ENCODE measurements at places on chromosomes 5 and 9.

- no peak for DNase-seq
Observed at GRCh38 chr9:16811987-16812685, 58.3 kb downstream of the BNC2 start.

- peak; percentile 82 for DNase-seq
Observed at GRCh38 chr5:157390551-157391297, 69.3 kb upstream of the NIPAL4 start.

DNA sequence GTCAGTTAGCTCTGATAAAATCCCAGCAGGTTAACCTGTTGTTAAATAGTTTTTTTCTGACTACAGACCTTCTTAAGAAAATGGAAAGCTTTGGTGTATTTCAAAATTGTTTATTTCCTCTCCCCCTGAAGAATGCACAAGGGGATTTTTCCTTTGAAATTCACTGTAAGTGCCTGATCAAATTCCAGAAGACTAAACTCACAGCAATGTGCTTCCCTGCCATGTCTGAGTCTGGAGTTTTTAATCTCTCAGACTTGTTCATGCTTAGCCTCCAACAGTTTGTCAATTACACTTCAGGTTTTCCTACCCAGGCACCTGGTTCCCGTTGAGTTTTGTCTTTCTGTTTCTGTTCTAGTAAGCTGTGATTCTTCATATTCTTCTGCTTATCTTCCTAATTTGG, 961.6 kb upstream of the CDH18 start:
- DNase-seq, result no peak

DNA sequence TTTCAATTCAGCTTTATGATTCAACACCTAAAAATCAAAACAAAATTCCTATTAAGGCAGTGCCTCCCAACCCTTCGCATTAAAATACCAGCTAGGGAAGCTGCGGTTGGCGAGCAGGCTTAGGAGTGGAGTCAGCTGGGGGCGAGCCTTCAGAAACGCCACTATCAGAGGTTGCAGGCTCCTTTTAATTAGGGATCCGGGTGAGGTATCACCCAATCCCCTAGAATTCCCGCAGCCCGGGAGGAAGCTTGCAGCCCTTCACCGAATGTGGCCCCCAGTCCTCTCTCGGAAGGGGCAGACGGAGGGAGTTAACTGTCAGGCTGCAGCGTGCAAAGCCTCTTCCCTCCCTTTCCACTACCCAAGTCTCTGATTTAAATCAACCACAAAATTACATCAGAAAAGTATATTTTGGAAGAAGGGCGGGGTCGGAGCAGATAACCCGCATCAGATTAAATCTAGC, 1.7 kb downstream of the STC2 start:
- peak; percentile 72 for DNase-seq

DNA sequence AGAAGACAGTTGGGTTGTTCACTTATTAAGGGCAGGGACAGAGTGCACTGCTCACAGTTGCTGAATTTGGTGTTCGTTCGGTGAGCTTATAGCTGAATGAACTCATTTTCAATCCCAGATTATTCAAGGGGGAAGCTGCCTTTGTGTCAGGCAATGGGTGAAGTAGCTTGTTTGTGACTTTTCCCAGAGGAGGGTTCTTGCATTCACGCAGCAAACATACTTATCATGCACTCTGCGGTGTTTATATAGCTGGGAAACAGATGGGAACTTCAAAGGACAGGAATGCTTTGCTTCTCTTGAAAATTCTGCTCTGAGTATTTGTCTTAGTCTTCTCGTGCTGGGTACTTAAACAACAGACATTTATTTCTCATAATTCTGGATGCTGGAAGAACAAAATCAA, 64.7 kb upstream of the ABCA1 start:
- no peak for DNase-seq

DNA sequence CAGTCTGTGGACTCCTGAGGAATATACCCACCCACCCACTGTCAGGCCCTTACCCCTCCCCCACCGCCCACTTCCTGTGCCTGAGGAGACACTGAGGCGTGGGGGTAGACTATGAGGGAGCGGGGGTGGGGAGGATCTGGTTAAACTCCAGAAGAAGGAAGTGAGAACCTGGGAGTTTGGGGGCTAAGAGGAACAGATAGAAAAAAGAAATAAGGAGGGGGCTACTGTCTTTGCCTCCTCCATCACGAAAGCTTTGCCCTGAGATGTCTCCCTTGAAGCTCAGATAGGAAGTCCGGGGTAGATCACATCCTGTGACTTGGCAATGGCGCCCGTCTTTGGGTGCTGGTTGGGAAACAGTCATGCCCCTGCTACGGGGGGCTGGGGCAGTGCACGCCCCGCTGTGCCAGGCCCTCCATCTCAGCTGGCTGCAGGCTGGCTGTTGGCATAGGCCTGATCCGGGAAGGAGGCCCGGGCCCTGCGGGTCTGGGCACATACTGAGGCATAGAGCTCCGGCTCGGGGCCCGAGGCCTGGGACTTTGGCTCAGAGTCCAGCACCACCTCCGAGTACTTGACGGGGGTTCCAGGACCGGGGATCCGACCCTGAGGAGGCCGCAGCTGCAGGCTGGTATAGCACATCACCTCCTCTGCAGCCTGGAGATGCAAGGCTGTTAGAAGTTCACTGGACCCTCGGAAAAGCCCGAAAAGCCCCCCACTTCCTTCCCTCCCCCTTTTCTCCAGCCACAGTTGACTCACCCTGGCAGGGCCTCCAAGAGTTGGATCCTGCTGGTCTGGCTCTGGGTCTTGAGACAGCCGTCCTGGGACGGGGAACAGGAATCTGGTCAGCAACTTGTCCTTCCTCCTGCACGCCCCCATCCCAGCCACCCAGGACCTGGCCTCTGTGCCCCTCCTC, 1.0 kb downstream of the SIT1 start:
- no peak for DNase-seq

DNA sequence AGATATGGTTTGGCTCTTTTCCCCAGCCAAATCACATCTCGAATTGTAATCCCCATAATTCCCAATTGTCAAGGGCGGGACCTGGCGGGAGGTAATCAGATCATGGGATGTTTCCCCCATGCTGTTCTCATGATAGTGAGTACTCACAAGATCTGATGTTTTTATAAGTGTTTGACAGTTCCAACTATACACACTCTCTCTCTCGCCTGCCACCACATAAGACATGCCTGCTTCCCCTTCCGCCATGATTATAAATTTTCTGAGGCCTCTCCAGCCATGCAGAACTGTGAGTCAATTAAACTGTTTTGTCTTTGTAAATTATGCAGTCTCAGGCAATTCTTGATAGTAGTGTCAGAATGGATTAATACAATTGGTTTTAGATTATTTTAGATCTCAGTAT, 475.7 kb upstream of the CYLC2 start:
- no peak for DNase-seq

DNA sequence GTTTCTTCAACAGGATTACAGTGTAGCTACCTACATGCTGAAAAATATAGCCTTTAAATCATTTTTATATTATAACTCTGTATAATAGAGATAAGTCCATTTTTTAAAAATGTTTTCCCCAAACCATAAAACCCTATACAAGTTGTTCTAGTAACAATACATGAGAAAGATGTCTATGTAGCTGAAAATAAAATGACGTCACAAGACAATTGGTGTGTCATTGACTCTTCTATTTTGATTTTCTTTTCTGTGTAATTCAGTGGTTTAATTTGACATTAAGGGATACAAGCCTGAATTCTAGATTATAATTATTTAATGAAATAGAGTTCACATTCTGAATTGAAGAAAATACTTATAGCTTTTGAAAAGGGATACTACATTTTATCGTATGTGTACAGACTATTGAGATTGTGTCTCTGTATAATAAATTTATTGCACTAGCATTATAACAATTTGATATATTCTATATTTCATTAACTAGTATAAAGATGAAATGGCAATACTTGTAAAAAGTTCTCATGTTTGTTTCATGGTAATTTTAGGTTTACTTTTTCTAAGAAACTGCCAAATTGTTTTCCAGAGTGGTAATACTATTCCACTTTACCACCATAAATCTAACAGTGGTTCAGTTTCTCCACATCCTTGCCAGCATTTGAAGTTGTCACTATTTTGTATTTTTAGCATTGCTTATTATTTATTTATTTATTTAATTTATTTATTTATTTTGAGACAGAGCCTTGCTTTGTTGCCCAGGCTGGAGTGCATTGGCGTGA, 18.7 kb downstream of the ANXA1 start:
- DNase-seq, result no peak

- DNase-seq, result no peak
Observed at GRCh38 chr9:103183701-103184171, 188.6 kb downstream of the CYLC2 start.

- DNase-seq, result no peak
Observed at GRCh38 chr9:21931428-21931827, 62.8 kb downstream of the CDKN2A start.

DNA sequence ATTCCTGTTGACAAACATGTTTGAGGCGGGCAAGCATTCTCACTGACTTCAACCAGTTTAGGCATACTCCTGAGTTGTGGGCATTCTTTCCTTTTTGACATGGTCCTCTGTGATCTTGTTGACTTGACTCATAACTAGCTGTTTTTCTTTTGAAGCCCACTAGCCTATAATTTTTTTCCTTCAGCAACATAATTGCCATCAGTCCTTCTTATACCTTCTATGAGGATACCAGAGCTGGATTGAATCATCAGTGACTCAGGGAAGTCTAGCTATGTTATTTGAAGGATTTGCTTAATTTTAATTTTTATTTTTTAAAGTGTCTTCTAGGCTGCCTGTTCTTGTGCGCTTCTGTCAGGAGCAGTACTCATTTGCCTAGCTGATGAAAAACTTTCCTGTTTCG, 259.5 kb downstream of the NR3C1 start:
- DNase-seq, result no peak

- no peak for DNase-seq
Observed at GRCh38 chr5:81427566-81427965, 33.6 kb upstream of the ACOT12 start.

DNA sequence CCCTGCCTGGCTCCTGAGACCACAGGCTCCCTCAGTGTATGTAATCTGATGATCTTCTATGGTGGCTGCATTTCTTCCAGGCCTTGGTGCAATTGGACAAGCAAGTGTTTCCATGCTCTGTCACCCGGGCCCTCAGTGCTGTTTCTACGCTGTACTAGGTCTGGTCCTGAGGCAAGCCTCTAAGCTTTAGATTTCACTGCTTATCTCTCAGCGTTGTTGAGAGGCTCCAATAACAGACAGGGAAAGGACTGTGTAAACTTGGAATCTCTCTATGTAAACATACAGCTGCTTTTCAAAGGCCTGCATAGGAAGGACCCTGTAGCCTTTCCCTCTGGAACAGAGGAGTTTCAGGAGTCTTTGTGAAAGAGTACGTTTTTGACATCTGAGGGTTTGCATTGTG, 38.6 kb upstream of the NFIB start:
- DNase-seq, result no peak

DNA sequence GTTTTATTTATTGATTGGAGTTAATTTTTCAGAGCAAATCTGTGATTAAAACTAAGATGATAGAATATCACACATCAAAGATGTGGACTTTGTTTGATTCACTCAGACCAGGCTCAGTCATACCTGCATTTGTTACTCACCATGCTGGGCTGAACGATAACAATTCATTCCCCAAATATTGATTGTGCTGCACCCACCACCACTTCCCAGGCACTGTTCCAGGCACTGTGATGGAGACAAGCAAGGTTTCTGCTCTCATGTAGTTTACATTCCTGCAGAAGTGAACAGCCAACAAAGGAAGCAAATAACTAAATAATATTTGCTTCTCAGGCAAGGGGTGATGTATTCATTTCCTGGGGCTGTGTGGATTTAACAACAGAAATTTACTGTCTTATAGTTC, 428.3 kb downstream of the DNAH5 start:
- no peak for DNase-seq

DNA sequence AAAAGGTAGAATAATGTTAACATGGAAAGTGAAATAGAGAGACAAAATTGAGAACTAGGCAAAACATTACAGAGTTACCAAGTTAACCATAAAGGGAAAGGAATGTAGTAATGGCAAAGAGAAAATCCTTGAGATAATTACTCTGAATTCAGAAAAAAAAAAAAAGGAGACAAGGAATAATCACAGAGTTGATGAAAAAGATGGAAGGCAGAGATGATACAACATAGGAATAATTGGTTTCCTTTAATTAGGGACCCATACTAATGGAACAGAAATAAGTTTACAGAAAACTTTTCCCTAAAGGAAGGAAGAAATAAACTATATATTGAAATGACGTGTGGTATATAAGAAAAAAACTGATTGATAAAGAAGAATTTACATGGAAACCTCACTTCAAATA, 254.1 kb upstream of the FBXL7 start:
- no peak for DNase-seq

GRCh38 chr5:111142932-111143331, 50.8 kb downstream of the WDR36 start:
- DNase-seq, result no peak

DNA sequence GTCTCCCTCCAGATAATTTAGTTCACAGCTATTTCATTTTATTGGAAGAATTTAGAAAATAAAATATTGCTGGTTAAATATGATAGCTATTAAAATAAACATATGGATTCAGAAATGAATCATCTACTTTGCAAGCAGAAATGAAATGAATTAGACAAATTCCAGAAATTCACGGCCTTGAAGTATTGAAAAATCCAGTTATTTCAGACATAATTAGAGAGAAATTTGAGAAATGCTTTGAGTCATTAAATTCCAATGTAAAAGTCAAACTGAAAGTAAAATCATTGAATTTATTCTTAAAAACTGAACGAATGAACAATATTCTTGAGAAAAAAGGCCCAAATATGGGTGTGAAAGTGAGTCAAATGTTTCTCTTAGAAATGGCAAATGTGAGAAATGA, 632.6 kb upstream of the EDIL3 start:
- no peak for DNase-seq

DNA sequence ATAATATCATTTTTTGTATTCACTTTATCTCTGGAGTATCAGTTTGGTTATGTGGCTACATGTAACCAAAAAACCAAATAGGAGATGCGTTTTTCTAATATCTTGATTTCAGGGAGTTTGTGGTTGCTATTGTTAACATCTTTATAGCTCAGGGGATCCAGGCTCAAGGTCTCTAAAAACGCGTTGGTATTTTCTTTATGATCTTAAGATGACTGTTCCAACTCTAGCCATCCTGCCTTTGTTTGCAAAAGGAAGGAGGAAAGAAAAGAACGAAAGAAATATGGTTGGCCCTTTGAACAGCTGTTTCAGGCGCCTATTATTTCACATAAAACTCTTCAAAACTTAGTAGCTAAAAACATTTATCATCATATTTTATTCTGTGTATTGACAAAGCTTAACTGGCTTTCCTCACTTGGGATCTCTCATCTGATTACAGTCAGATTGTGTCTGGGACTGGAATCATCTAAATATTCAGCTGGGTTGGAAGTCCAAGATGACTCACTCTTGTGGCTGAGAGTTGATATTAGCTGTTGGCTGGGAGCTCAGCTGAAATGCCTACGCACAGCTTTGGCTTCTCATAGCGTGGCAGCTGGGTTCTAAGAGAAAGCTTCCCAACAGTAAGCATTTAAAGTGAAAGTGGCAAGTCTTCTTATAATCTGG, 60.1 kb downstream of the FAM174A start:
- DNase-seq, result peak; percentile 85

- DNase-seq, result no peak
Observed at GRCh38 chr5:88519066-88519465, 250.4 kb upstream of the TMEM161B start.
